Left ventricle myocardium inferior (tissue), 1 donor: ENCODE measurements at places on chromosomes 4 and X.

DNA sequence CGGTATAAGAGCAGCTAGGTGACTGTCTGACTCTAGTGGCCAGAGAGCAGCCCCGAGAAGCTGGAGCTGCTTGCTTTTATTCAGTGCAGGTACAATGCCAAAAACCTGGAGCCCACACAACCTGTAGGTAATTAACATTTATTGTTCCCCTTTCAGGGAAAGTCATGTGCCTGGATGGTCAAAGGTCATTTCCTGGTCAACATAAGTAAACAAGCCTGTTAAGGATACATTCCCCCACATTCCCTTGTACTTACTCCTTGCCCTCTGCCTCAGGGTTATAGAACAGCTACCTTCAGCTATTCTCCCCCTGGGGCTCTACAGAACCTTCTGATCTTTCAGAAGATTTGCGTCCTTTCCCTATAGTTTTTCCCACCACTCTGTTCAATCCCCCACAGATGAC is 253.4 kb downstream of the TMA16 start:
- no peak for DNase-seq

DNA sequence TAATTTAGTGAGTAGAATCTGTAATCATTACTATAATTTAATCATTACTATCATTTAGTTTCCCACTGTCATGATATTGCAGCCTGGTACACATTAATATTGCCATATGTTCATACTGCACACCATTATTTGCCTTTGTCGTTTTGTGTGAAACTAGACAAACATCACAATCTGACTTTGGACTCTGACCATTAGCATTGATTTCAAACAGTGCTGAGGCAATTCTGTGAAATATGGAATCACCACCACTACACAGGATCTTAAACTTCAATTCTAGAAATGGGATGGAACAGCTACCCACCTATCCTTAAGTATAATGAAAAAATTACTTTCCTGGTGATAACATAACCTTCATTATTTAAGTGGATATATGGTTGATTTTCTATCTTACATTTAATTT is 98.3 kb downstream of the SORBS2 start:
- no peak for DNase-seq

DNA sequence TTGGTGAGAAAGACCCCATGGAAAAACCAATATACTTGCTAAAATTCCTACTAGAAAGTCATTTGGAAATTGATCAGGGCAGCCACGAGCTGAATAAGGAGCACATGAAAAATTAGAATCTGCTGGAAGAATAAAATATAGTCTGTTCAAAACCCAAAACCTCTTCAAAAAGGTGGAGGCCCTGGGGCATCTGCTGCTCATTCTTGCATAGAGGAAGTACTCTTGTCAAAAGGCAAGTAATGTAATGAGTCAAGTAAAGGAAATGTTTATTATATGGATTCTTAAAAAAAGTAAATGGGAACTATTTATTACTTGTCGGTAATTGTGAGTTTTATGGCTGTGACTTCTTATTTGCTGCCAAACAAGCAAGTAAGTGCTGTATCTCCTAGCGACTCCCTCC is 109.5 kb downstream of the GK start:
- no peak for DNase-seq

GRCh38 chr4:26013629-26014028 is 99.6 kb downstream of the SMIM20 start:
- DNase-seq: no peak

- DNase-seq: no peak
These were observed 20.2 kb downstream of the NHS start for GRCh38 chrX:17395154-17395553.

DNA sequence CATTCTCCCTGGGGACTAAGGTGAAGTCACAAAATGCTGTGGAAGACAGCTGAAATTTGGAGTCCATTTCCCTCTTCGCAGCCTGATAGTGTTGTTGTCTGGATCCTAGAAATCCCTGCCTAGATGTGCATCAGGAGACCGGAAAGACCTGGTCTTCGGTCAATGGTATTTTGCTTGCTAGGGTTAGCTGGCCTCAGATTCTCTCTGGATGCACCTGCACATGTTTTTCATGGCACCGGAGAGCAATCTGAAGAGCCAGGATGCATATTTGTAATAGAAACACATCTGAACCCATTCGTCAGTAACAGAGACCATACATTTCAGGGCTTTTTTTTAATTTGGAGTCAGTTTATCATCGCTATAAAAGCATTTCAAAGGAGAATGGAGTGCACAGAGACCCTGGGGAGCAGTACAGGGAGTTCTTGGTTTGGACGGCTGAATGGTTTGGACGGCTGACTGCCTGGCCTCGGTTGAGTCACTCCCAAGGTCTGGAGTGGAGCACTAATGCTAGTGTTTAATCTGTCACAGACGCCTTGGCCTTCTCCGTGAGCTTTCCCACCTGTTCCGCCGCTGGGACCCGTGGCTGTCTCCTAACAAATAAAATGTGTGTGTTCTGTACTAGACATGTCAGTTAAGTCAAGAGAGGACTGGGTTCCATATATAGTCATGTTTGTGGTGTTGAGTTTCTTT is 7.5 kb upstream of the PDLIM3 start:
- DNase-seq: peak; percentile 80

GRCh38 chrX:108366644-108367406 is 71.4 kb downstream of the COL4A6 start:
- DNase-seq: no peak

GRCh38 chrX:131630534-131630933 is 86.7 kb downstream of the OR13H1 start:
- no peak for DNase-seq

- DNase-seq: no peak
These were observed 122.1 kb upstream of the EOLA2 start for GRCh38 chrX:150060406-150060805.

- no peak for DNase-seq
These were observed 27.6 kb downstream of the CLNK start for GRCh38 chr4:10656988-10657387.

GRCh38 chr4:143241892-143242291 is 57.2 kb downstream of the USP38 start:
- no peak for DNase-seq

GRCh38 chr4:8019396-8020365 is 80.0 kb upstream of the AFAP1 start:
- DNase-seq: no peak

DNA sequence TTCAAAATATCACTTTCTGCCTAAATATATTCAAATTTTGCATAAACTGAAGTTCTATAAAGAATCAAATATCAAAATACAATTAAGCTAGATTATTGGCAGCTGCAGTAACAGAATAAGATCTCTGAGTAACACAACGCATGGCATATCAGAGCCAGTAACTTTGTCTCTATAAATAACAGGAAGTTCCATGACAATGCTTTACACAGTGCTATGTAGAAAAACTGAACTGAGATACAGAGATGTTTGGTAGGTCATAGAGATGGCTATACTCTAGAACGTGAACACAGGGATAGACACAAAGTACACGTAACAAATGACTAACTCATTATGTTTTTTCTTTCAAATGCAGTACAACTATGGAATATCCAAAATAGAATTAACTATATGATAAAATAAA is 18.2 kb downstream of the UBE2D3 start:
- no peak for DNase-seq

GRCh38 chr4:28886934-28887333 is 1833.2 kb upstream of the PCDH7 start:
- DNase-seq: no peak

DNA sequence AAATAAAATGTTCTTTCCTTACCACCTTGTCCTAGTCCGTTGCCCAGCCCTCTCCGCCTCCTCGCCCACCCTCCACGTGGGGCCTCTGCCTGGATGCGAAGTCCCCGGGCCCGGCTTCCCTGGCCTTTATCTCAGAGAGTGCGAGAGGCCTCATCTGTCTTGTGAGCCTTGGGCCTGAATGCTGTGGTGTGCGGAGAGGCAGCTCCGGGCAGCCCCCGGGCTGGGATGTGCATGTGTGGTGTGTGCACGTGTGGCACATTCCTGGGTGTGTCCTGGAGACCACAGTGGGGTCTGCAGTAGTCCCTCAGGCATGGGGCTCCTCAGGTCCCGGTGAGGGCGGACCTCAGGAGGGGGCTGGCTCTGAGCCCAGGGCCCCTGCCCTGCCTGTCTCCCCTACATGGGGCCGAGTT is 31.4 kb downstream of the DOK7 start:
- DNase-seq: no peak

DNA sequence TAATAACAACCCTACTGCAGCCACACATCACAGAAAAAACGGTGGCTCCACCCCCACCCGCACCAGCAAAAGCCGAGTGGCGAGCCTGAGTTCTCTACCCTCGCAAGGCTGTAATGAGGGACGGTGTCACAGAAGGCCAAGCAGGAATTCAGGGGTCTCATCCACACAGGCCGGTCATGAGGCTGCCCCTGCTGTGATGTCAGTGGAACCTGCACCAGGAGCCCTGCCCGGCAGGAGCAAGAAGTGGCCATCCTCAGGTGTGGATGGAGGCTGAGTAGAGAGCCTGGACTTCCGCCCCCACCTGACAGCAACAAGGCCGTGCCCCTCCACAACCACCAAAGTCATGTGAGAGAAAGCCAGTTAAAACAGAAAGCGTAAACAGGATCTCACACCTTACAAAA is 20.6 kb downstream of the LYAR start:
- no peak for DNase-seq

- no peak for DNase-seq
These were observed 52.3 kb downstream of the IL1RAPL2 start for GRCh38 chrX:104618106-104618895.

DNA sequence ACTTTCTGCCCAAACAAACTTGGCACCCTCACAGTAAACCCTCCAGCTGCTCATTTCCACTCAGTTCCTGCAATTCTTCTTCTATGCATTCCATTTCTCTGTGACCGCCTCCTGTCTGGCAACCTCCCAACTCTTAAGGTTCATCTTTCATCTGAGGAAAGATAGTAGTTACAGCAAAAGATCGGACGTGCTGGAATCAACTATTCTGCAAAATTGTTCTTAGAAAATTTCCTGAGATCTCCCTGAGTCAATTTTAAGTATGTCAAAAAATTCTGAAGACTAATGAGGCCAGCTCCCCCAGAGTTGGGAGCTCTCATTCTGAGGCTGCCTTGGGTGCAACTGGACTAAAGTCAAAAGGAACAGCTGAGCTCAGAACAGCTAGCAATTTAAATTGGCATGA is 1026.0 kb downstream of the ADGRL3 start:
- DNase-seq: no peak

DNA sequence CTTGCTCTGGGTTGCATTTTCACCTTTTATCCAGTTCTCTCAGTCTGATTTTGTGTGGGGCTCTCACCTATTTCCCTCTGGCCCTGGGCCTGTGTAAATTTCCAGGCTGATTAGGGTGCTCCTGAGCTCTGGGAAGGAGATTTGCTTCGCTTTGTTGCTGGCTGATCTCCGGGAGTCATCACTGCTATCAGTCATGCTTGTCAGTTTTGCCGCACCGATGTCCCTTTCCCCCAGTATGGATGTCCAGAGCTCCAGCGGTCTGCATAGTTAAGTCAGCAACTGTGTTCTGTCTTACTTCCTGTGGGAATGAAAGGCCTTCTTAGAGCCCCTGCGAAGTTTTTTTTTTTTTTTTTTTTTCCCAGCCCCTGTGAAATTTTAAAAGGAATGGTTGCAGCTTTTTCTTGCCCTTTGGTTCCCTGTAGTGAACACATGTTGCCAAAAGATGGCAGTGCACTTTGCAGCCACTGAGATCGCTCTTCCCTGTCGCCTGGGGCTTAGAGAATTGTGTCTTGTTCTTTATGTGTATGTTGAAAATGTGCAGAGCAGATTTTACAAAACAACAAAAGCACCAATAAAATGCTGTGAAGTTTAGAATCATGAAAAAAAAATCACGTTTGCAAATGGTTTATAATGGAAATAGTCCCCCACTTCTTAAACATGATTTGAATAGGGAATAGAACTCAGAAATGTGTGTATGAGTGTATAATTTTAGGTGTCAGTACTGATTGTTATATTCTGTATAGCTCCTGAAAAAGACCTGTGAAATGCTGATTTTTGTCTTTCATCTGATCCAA is 109.1 kb upstream of the SLC4A4 start:
- DNase-seq: no peak

GRCh38 chr4:186781032-186781917 is 57.6 kb upstream of the FAT1 start:
- no peak for DNase-seq
